ENCODE measurements at places on chromosomes 4 and X.

- peak; percentile 11 for DNase-seq
These were observed 55.7 kb downstream of the CD38 start for GRCh38 chr4:15833801-15834200.

DNA sequence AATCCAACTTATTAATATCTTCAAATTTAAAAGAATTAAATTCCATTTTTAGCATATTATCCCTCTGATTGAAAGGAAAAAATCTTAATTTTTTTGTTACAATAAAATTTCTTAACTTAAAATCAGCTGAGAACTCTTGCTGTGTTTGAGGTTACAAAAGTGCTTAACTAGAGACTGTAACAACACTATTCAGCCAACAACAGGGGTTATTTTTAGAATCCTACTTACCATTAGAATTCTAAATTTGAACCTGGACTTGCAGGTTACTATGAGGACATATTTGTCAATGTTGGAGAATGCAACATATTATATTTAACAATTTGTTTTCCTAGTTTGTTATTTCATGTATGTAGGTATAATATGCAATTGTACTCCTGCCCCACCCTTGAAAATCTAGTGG, 238.1 kb upstream of the CXXC4 start:
- no peak for DNase-seq

DNA sequence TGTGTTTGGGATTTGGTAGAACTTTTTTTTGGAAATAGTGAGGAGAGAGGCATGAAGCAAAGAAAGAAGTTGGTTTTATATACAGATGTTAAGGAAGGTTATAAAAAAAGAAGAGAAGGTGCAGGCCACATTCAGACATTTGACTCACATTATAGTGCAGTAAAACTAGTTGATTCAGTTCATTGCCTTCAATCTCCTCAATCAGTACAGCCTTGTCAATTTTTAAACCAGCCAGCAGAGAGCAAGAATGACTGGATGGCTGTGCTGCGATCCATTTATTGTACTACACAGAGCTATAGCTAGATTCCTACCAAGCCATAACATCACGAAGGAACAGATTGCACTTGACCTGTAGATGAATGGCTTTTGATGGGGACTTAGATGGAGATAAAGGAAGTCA, 79.7 kb upstream of the LSM6 start:
- no peak for DNase-seq

GRCh38 chrX:19866626-19867410, 20.6 kb downstream of the SH3KBP1 start:
- no peak for DNase-seq

GRCh38 chr4:112854420-112854819, 195.0 kb upstream of the ANK2 start:
- DNase-seq, result peak; percentile 13

DNA sequence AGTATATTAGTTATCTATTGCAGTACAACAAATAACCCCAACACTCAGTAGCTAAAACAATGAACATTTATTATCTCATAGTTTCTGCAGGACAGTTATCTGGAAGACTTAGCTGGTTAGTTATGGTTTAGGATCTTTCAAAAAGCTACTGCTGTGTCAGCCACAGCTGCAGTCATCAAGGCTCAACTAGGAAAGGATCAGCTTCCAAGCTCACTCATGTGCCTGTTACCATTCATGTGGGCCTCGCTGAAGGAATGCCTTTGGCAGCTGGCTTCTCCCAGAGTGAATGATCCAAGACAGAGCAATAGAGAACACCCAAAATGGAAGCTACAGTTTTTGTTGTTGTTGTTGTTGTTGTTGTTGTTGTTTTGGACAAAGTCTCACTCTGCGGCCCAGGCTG, 13.5 kb upstream of the PRSS48 start:
- DNase-seq, result no peak

DNA sequence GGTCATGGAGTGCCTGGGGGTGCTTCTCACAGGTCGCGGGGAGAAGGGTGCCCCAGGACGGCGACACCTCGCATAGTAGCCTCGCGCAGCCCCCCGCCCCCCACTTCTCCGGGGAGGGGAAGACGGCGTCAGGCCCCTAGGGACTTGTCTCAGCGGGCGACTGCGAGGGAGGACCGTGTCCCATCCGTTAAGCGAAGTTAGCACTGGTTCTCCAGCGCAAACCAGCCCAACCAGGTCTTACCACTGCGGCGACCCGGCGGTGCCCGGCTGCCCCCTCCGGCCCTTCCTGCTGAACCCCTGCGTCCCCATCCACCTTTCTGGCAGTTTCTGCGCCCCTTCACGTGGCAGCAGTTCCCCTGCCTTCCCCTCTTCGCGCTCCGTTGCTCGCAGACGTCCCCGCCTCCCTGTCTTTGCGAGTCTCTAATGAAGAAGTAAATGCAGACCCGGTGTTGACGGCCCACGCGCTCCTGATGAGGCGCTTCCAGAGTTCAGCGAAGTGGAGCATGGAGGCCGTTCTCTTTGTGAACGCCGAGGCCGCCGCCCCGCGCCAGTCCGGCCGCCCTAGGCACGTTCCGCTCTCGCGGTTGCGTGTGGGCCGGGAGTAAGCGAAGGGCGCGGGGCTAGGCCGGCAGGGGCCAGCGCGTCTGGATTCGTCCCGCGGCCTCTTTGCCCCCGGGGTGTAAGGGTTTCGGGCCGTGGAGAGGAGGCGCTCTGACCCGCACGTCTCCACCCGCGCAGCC, 3.0 kb downstream of the SLIT2 start:
- DNase-seq, result peak; percentile 23
